ENCODE measurements at places on chromosomes 4 and X.

DNA sequence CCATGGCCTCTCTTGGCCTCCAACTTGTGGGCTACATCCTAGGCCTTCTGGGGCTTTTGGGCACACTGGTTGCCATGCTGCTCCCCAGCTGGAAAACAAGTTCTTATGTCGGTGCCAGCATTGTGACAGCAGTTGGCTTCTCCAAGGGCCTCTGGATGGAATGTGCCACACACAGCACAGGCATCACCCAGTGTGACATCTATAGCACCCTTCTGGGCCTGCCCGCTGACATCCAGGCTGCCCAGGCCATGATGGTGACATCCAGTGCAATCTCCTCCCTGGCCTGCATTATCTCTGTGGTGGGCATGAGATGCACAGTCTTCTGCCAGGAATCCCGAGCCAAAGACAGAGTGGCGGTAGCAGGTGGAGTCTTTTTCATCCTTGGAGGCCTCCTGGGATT lies 8.0 kb downstream of the CLDN2 start:
- DNase-seq = no peak

DNA sequence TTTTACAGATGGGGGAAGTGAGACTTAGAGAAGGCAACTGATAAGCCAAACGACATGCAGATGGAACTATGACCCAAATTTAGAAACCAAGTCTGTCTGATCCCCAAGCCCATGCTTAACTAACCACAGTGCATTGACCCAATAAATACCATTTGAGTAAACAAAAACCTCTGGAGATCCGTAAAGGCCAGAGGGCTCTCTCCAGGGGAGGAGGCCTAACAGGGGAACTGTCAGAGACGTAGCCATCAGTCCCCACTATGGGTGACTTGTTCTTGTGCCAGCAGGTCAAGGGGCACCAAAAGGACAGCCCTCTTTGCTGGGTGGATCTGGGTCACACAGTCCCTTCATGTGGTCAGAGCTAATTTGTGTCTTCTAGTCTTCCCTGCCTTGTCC lies 420.2 kb downstream of the BCOR start:
- DNase-seq = no peak

DNA sequence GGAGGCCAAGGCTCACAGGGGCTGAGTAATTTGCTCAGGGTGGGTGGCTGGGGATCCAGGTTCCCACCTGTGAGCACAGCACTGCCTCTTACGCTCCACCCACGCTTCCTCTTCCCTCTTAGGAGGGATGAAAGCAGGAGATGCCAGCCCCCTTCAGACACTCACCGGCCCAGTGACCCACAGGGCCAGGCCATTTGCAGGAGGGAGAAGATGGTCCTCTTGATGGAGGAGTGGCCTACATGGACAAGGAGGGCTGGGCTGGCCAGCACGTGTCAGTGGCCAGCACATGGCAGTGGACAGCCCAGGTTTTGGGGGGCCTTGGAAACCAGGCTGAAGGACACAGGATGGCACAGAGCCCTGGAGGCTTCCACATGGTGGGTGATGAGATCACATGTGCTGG lies 108.1 kb upstream of the PSAPL1 start:
- no peak for DNase-seq

- no peak for DNase-seq
Measured at GRCh38 chrX:150205011-150205410, 158.1 kb upstream of the MAMLD1 start.

- no peak for DNase-seq
Measured at GRCh38 chrX:45714866-45715265, 514.2 kb upstream of the DIPK2B start.

DNA sequence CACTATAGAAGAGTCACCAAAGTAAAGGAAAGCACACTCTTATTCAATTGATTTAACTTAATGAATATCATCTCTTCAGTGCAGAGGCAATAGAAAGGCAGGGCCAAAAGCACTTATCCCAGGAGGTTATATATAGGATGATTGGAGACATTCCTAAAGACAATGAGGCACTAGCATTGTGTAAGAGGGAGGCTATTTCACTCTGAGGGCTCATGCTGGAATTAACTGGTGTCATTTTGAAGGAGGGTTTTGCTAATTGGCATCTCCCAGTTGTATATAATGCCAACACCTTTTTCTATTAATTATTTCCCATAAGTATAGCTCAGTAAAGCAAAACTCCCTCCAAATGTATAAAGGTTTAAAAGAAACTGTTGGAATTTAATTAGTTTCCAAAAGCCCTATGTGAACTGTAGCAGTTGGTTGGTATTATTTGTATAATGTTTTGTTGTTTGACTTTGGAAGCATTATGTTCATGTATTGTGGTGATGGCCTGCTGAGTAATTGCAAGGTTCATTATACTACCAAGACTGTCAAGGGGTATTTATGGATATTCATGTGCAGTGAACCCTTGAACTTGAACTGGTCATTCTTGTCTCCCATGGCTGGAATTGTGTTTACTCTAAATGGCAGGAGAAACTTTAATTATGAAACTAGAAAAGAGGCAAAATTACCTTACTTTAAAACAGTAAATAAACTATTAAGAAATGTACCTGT lies 270.3 kb downstream of the BMPR1B start:
- no peak for DNase-seq

GRCh38 chr4:176123710-176124407 lies 58.2 kb downstream of the WDR17 start:
- DNase-seq = no peak

GRCh38 chr4:98720871-98721480 lies 62.6 kb upstream of the TSPAN5 start:
- DNase-seq = no peak

GRCh38 chrX:36434522-36434921 lies 515.0 kb downstream of the CFAP47 start:
- no peak for DNase-seq

- no peak for DNase-seq
Measured at GRCh38 chr4:36771411-36772153, 473.0 kb upstream of the NWD2 start.

GRCh38 chr4:143109376-143109775 lies 75.3 kb upstream of the USP38 start:
- DNase-seq = no peak

GRCh38 chrX:19627533-19627932 lies 112.2 kb upstream of the MAP3K15 start:
- DNase-seq = no peak

GRCh38 chrX:69074726-69075125 lies 90.5 kb downstream of the PJA1 start:
- no peak for DNase-seq

GRCh38 chr4:165383591-165384073 lies 4.8 kb downstream of the CPE start:
- DNase-seq = no peak

- no peak for DNase-seq
Measured at GRCh38 chr4:4677556-4678522, 136.0 kb upstream of the STX18 start.

DNA sequence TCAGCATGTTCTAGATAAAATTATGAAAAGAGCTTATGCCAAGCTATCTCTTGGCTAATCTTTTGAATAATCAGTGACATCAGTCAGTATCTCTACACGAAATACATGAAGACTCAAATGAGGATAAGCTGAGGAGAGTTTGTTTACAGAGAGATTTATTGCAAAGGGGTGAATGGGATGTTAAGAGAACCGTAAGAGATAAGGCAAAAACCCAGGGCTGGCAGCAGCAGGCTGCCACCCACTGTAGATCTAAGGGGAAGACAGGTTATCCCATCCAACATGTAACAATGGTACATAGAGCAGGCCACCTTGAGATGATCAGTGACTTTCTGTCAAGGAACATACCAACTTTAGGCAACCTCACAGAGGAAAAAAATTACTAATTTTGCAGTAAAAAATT lies 432.1 kb upstream of the NR3C2 start:
- no peak for DNase-seq

DNA sequence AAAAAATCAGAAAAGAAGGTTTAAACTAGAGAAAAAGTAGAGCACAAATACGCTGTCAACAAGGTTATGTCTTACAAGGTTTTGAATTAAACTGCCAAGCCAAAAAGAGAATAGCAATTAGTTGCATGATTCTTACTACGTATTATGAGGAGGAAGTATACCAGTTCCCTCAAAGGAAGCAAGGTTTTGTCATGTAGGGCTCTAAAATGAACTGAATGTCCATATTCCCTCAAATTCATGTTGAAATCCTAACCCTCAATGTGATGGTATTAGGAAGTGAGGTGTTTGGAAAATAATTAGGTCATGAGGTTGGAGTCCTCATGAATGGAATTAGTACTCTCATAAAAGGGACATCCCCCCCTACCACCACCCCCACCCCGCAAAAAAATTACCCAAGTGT lies 201.0 kb downstream of the FBXW7 start:
- DNase-seq = no peak

DNA sequence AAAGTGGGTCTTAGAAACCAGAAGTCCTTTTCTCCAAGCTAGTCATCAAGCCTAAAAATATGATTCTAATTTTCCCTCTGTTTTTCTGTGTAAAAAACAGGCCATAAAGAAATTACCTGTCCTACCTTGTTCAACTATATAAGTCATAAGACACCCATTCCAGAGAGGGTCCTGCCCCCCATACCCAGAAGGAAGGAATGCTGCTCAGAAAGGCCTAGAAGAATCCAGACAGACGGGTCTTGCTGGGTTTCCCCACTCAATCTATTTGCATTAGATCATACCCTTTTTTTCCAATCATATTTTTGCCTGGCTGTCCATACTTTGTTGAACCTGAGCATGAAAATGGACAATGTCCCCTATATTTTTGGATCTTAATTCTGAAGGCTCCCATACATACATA lies 16.3 kb upstream of the XAGE2 start:
- no peak for DNase-seq

DNA sequence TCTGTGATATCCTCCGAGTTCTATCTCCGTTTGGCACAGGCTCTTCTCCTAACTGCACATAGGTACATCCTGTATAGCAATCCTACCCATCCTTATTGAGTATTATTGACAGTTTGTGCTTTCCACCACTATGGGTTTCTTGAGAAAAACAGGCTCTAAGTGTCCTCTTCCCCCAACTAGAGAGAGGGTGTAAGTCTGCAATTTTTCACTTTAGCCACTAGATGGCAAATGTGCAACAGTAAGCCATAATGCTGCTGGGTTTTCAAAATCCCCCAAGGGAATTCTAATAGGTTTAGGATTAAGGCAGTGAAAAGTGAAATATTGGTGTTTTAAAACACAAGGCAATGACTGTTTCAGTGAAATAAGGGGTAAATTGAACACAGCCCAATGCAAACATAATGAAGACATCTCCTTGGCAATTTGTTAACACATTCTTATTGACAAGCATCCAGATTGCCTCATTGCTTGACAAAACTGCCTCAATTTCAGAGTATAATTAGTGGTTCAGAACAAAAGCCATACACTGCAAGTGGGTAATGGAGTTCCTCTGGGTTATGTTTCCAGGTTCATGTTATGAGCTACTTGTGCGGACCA lies 239.0 kb upstream of the HTR2C start:
- no peak for DNase-seq

DNA sequence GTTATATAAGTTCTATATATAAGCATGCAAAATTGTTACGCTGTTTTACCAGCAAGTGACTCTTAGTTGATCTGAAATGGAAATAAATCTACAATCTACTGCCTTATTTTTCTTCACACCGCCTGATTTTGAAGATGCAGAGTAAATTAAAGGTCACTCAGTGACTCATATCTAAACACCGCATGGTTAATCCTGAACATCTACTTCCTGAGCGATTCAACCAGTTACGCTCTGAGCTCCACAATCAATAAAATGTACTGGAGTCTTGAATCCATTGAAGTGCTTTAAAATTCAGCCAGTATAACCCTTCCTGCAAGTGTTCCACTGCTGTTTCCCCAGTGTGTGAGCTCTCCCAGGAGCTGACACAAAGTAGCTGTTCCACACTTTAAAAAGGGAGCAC lies 192.8 kb downstream of the SLC7A11 start:
- no peak for DNase-seq

DNA sequence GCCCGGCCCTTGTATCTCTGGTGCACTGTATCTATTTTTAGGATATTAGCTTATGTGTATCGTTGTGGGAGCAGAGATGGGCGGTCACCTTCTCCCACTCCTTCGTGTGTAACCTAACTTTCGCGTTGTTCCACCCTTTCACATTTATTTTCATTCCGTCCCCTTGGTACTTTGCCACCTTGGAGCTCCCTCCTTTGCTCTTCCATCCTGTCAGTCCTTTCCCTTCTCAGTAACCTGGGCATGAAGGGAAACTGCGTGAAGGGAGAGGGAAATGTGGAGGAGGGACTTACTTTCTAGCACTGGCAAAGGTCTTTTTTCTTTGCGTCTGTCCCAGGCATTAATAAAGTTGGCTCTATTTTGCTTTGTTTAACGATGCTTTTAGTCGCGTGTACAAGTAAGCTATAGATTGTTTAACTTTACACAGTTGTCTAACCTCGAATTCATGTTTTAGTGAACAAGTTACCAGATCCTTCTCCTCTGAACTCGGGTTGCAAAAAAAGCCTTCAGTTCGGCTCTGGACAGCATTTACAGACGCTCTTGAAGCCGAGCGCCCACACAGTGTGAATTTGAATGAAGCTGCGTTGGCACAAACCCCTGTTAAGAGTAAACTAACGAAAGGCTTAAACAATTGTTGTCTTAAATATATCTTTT lies 3.9 kb downstream of the PCDH10 start:
- no peak for DNase-seq

GRCh38 chr4:141642711-141643110 lies 6.3 kb downstream of the IL15 start:
- DNase-seq = no peak

DNA sequence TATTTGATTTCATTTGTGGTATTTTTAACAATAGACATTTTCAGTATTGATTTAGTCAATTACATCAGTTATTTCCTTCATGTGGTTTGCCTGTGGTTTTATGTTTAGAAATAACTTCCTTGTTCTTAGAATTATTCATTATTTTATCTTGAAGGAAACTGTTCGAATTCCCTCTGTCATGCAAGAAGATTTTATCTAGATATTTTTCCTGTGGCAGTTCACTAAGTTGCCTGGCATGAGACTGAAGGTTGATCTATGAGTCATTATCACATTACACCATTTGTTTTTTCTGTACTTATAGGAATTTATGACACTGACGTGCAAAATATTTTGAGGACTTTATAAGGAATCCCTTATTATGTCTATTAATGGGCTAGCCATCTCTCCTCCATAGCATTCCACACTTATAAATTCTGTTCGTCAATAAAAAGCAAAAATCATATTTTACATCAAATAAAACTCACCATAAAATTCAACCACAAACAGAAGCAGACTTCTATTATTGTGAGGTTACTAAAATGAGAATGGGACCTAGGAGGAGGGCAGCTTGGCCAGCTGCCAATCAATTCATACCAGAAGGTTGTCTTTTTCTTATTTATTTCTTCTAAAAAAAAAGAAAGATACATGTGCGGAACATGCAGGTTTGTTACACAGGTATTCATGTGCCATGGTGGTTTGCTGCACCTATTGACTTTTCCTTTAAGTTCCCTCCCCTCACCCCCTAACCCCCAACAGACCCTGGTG lies 179.0 kb downstream of the KCNIP4 start:
- DNase-seq = no peak

- DNase-seq = no peak
Measured at GRCh38 chrX:44957848-44958247, 84.9 kb downstream of the KDM6A start.

GRCh38 chrX:131059246-131059645 lies 1.1 kb downstream of the ARHGAP36 start:
- DNase-seq = no peak

GRCh38 chrX:68999931-69000330 lies 165.3 kb downstream of the PJA1 start:
- no peak for DNase-seq
